ENCODE measurements at places on chromosomes 7 and 10.

DNA sequence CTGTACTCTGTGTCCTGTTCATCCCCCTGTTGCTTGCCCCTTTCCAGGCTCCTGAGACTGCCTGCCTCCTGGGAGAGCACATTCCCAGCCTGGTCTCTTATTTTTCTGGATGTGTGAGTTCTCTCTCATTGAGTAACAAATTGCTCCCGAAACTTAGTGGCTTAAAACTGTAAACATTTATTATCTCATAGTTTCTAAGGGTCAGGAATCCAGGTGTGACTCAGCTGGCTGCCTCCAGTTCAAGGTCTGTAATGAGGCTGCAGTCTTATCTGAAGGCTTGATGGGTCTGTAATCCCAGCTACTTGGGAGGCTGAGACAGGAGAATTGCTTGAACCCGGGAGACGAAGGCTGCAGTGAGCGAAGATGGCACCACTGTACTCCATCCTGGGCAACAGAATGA, 53.6 kb upstream of the PRR15 start:
- DNase-seq = no peak

- no peak for DNase-seq
Observed at GRCh38 chr7:28314841-28315240, 97.5 kb upstream of the CREB5 start.

- DNase-seq = no peak
Observed at GRCh38 chr10:69968830-69969229, 83.8 kb upstream of the MACROH2A2 start.

DNA sequence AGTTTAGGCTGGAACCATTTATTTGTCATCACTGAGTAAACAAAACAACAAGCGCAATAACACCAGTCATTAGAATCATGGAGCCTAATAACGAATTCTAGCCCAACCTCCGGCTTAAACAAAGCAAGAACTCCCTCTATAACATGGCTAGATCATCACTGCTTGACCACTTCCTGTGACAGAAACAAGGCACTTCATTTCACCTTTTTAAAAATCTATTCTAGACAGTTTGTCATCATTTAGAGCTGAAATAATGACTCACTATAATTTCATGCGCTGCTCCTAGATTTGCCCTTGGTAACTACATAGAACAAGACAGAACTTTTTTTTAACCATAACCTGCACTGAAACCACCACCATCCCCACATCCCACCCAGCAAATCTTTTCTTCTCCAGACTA, 81.3 kb downstream of the OSBPL3 start:
- DNase-seq = no peak

DNA sequence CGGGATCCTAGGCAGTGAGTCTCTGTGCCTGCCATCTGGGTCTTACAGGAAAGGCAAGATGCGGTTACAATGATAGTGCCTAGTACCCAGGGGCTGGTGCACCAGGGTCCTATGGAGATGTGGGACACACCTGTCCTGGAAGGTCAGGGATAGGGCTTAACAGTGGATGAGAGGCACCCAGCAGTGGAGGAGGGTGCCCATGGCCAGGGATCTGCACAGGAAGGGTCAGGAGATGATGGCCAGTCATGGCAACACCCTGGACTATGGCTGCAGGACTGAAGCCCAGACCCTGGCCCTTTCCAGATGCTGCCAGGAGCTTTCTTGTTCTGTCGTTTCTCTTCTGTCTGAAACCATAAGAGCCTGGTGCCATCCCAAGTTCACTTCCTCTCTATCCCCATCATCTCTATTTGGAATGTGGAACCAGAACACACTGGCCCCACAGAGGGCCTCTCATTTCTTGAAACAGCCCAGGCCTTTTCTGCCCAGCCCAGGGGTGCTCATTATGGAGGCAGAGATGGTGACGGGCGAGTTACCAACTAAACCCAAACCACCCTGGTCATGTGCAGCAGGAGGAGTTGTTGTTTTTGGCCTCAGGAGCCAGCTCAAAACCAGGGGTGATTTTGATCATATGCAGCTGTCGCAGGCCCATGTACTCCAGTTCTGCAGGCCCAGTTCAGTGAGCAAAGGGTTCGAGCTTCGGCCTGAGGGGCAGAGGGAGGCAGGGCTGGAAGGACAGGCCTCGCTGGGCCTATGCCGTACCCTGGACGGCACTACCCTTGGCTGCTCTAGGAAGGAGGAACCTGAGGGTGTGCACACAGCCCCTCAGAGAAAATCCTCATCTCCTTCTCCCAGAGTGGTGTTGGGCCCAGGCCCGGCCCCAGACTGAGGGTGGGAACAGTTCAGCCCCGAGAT, 52.6 kb upstream of the GDF10 start:
- DNase-seq = no peak

DNA sequence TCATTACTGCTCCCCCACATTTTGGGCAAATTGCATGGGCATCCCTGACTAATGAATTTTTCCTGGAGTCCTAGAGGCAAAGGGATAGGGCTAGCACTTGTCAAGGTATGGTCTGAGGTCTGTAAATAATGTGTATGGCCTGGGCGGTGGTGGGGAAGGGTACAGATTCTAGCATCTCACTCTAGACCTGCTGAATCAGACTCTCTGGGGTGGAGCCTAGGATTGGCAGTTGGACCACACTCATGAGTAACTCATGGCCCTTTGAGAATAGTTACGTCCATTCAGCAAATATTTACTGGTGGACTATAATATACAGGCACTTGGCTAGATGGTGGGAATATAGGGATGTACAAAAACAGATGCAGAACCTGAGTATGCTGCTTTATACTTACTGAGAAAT, 118.0 kb downstream of the CELF2 start:
- no peak for DNase-seq

DNA sequence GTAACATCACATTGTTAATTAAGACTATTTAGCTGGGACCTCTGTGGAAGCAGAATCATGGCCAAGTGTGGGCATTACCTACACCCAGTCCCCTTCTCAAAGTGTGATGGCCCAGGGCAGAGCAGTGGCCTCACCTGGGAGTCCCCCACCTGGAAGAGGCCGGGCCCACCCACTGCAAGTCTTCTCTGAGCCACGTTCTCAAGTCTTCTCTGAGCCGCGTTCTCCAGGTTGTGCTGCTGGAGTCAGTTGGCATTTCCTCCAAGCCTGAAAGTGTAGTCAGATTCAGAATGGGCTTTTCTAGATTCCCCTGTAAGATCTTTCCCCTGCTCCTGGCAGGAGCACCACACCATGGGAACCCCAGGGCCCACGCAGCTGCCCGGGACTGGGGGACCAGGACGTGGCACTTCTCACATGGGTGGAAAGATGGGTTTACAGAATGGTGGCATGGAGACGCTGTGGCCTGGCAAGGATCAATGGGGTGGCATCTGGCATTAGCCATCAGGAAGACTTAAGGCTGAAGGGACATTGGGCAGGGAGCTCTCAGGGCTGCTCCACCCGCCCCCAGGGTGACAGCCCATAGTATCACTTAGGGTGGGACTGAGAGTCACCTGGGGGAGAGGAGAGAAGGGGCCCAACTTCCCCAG, 68.0 kb downstream of the MKI67 start:
- DNase-seq = no peak

DNA sequence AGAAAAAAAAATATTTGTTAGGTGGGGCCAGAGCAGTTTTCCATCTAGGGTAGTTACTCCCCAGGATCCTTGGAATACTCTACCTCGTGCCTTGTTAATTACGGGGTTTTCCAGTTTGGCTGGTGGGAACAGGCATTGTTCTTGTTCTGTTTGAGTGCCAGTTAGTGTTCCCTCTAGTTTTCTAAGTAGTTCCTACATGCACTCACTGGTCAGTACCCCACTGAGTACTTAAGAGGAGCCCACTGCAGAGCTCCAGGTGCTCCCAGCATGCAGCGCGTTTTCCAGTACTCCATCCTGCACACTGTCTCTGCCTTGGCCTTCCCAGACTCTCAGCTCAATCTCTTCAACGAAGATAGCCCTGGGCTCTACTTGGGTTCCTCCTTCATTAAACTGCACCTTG, 58.0 kb downstream of the AHCYL2 start:
- no peak for DNase-seq

- no peak for DNase-seq
Observed at GRCh38 chr7:46909601-46910051, 672.3 kb downstream of the TNS3 start.

DNA sequence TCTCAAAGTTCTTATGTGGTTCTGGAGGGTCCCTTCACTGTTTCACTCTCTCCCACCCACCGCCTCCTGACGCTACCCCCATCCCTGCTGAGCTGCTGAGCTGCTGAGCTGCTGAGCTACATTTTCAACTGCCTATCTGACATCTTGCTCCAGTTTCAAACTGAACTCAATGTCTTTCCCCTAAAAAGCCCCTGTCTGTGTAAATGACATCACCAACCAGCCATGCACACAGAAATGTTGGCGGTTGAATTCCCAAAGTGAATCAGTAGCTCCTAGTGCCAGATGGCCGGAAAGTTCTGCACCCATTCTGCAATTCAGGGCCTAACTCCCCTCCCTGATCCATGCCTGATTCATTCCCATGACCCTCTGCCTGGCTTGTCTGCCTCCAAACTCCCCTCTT, 71.2 kb downstream of the WNT2 start:
- no peak for DNase-seq

GRCh38 chr10:3500408-3500856, 284.6 kb downstream of the KLF6 start:
- no peak for DNase-seq

DNA sequence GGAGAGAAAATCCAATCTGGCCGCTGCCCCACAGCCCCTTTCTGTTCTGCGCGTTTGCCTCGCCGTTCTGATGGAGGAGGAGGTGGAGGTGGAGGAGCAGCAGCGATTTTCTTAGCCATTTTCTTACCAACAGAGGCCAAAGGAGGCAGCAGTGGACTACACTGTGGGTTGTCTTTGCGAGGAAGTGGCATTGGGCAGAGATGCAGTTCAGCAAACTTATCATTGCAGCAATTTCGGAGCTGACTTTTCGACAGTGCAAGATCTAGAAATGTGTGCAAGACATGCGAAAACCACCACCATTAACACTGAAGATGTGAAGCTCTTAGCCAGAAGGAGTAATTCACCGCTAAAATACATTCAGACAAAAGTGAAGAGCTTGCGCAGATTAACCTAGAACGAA, 1.9 kb upstream of the ARL4A start:
- DNase-seq = peak; percentile 37

DNA sequence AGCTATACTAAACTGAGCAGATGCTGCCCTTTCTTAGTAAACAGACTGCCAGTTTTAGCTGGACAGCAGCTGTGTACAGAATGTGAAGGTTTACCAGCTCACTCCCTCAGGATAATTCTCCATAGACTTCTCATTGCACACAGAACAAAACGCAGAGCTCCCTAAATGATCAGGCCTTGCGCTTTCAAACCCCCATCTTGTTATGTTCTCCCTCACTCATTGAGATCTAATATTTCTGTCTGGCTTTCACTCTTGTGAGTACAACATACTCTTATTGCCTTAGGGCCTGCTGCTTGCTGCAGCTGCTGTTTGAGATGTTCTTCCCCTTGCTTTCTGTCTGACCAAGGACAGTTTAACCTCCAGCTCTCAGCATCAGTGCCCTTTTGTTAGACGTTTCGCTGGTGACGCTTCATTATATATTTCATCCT, 17.3 kb downstream of the VWDE start:
- no peak for DNase-seq

DNA sequence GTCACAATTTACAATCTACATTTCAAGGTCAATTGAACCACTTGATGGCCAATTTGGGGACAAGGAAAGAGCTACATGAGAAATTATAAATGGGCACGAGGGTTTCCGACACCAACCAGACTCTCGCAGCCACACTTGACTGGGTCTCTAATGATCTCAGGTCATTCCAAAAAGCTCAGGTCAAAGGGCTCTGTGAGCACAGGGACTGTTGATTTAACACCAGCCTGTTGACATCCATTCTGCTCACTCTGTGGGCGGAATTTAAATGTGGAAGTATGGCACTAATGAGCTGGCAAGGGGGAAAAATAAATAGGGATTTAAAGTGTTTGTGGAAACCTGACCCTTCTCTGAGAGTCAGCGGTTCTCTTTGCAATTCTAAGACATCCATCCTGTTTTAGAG, 810.7 kb upstream of the AUTS2 start:
- DNase-seq = no peak

GRCh38 chr7:45233249-45233775, 75.7 kb downstream of the RAMP3 start:
- DNase-seq = no peak

- DNase-seq = no peak
Observed at GRCh38 chr10:24718031-24718855, 5.4 kb downstream of the ARHGAP21 start.

DNA sequence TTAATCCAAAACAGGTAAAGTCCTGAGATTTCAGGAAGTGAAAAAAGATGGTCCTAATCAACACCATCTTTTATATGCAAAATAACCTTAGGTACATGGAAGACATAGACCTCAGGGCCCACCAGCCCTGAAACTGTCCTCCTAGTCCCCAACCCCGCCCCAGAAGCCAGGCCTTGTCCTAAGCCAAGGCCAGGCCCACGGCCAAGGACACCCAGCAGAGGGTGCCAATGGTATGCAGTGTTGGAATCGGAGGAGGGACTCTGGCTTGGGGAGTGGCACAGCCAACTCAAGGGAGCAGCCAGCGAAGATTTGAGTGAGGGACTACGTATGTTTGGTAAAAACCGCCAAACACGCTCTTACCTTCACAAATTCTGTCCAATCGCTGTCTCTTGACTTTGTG, 96.7 kb downstream of the ZRANB1 start:
- no peak for DNase-seq

DNA sequence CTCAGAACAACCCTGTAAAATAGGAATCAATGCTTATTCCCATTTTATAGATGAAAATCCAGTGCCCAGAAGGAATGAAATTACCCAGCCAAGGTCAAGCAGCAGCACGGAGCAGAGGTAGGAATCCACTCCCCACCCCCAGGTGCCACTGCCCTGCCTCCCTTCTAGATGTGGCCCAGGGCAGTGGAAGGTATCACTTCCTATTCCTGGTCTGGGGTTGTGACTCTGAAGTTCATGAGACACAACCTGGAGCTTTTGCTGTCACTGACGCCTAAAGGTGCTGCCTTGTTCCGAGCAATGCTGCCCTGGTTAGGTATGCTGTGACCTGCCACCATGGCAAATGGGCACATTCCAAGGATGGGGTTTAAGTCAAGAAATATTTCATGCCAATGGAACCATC, 53.6 kb downstream of the PIK3AP1 start:
- no peak for DNase-seq

DNA sequence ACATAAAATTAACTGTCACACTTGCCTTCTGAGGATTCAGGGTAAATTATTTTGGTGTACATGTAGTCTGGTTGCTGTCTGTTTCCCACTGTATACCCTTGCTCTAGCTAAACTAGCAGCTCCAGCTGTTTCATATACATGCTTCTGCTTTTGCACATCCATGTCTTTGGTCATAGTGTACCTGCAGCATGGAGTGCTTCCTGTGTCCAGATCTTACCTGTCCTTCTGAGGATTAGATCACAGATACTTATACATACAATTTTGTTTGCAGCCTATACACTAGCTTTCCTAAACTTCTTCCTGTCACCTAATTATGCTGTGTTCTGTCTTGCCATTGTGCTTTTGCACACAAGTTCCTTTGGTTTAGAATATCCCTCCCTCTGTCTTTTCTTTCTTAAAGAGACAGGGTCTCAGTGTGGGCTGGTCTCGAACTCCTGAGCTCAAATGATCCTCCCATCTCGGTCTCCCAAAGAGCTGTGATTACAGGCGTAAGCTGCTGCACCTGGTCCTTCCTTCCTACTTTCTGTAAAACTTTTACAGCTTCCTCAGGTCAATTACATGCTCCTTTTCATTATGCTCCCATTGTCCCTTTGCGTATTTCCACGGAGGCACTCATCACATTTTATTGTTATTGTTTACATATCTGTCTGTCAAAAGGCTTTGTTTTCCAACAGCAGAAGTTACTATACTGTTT, 33.8 kb downstream of the TPST1 start:
- DNase-seq = no peak

Measured in activated CD4-positive, alpha-beta T cell treated with anti-CD3 and anti-CD28 coated beads for 48 hours (primary cell).